Stimulated activated CD4-positive, alpha-beta T cell treated with anti-CD3 and anti-CD28 coated beads, Interleukin-1b, Interleukin-23, amount 100 ng/mL, for 1 hour (primary cell): ENCODE measurements at places on chromosomes 1 and 21.

DNA sequence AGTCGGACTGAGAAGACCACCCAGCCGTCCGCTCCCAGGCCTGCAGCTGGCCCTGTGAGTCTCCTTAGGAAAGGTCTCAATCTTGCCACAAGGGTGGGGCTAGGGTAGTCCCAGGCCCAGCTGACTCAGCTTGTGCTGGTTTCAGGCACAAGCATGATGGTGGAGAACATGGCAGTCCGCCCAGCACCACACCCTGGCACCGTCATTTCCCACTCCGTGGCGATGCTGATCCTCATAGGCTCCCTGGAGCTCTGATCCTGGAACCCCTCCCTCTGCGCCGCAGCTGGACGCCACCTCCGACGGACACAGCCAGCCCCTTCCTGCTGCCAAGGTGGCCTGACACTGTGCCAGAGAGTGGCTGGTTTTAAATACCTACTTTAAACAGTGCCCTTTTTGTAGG lies 10.7 kb downstream of the TMEM81 start:
- DNase-seq = no peak

- peak; percentile 14 for DNase-seq
These were observed 30.5 kb downstream of the MROH7 start for GRCh38 chr1:54671985-54672608.

DNA sequence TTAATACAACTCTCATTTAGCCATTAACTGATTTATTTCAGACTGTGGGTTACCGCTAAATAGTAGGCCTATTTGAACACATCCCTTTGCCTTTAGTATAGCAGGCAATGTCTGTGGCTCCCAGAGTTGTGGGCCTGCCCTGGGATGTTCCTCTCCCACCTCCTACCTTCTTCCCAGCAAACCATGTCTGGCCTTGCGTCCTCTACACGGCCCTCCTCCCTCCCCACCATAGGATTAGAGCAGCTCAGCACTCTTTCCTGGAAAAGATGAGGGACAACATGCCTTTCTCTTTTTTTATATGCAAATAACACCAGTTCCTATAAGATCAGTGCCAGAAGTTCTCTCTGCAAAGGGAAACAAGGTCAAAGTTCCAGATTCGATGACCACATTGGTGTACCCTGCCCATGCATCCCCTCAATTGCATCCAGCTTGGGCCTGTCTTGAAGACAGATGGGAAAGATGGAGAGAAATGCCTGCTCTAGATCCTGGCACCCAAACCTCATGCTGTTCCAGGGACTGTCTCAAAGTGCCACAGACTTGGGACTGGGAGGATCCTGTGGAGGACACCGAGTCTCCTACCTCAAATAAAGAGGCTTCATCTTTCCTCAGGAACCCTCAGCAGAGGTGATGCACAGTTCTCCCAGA lies 57.2 kb downstream of the CD46 start:
- no peak for DNase-seq

- DNase-seq = no peak
These were observed 36.3 kb downstream of the TMEM51 start for GRCh38 chr1:15189692-15190370.

DNA sequence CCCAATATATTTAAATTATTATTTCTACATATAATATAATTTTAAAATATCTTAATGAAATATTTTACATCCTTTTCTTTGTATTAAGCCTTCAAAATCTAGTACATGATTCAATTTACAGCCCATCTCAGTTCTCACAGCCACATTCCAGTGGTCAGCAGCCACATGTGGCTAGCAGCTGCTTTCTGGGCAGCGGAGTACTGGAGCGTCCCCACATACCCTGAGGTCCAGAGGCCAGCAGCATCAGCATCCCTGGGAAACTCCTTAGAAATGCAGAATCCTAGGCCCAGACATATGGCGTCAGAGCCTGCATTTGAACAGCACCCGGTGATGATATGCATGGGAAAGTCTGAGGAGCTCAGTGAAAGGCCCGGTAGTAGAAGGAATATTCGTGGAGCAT lies 8.6 kb upstream of the LHX4 start:
- DNase-seq = no peak

GRCh38 chr1:9027307-9027706 lies 1.1 kb upstream of the SLC2A7 start:
- DNase-seq = no peak

- no peak for DNase-seq
These were observed 93.9 kb downstream of the NR5A2 start for GRCh38 chr1:200121421-200121820.

GRCh38 chr1:160092366-160093068 lies 5.9 kb downstream of the IGSF8 start:
- no peak for DNase-seq

DNA sequence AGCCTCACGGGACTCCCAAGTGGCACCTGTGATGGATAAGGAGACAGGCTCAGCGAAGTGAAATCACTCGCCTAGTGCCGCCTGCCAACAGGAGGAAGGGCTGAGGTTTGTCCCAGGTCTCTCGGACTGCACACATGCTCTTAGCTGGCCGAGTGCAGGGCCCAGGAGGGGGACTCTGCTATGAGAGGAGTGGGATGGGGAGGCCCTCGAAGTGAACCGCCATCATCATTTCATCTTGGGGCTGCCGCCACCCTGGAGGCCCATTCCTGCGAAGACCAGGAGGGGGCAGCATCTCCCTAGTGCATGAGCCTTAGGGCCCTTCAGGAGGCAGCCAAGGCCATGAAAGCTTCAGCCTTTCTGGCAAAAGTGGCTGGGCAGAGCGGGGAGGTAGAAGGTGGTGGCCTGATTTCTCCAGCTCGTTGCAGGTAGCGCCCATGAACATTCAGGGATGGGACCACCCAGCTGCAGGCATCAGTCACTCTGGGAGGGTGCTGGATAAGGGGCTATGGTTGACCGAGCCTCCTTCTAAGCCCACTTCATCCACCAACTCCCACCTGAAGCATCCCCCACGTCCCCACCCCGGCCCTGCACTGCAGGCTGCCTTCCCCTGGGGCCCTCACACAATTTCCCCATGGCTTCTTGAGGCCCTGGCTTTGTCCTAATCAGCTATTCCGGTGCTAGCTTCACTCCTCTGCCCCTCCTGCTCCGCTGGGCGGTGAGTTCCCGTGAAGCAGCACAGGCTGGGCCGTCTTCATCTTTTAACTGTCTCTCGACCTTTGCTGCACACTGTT lies 17.2 kb upstream of the RASSF5 start:
- peak; percentile 73 for DNase-seq

DNA sequence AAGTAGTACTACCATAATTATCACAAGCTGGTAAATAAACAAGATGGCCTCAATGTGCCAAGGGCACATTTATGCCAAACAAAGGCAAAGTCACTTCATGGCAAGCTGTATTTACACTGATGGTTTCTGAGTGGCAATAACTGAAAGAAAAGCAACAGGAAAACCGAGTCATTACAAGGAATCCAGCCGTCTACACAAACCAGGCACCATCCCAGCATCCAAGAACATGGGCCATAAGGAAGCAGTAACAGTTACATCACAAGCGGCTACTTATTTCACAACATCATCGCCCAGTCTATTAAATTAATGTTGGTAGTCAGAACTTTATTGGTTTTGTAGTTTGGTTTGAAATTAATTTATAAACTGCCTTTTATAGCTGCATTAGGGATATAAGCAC lies 214.2 kb downstream of the RERE start:
- DNase-seq = no peak

GRCh38 chr1:109060707-109061106 lies 15.1 kb downstream of the TAF13 start:
- no peak for DNase-seq

DNA sequence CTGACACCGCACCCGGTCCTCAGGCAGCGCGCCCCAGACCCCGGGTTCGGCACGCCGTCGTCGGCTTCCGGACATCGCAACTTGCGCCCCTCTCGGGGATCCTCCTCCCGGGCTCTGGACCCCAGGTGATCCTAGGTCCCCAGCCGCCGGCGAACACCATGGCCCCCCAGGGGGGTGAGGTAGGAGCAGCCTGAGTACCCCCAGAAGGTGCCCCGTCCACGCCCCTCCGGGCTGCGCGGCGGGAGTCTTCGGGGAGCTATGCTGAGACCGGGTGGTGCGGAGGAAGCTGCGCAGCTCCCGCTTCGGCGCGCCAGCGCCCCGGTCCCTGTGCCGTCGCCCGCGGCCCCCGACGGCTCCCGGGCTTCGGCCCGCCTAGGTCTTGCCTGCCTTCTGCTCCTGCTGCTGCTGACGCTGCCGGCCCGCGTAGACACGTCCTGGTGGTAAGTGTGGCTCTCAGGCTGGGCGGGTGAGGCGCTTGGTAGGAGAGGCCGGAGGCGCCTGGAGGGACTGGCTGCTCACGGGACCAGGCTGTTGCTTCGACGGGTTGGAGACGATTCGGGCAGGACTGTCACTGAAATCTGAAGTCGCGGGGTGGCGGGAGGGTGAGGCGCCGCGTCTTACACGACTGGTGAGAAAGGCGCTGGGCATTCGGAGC lies 367 bp downstream of the WNT2B start:
- DNase-seq = no peak

DNA sequence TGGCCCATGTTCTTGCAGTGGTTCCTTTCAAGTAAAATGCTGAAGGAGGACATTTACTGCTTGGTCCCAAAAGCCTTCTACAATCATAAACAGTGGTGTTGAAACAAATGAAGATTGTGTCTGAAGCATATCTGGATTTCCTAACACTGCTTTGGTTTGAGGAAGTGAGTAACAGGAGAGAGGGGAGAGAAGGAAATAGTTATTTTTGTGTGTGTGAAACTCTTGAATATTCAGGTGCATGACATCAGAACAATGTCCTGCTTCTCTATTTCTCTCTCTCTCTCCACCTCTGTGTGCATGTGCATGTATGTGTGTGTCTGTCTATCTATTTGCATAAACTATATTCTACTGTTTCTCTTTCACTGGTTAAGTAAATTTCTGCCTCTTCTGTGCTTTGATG lies 61.4 kb upstream of the TNFSF18 start:
- no peak for DNase-seq

- DNase-seq = no peak
These were observed 20.3 kb upstream of the ARF1 start for GRCh38 chr1:228062085-228062791.

GRCh38 chr21:32083197-32083596 lies 195.7 kb downstream of the MIS18A start:
- no peak for DNase-seq

DNA sequence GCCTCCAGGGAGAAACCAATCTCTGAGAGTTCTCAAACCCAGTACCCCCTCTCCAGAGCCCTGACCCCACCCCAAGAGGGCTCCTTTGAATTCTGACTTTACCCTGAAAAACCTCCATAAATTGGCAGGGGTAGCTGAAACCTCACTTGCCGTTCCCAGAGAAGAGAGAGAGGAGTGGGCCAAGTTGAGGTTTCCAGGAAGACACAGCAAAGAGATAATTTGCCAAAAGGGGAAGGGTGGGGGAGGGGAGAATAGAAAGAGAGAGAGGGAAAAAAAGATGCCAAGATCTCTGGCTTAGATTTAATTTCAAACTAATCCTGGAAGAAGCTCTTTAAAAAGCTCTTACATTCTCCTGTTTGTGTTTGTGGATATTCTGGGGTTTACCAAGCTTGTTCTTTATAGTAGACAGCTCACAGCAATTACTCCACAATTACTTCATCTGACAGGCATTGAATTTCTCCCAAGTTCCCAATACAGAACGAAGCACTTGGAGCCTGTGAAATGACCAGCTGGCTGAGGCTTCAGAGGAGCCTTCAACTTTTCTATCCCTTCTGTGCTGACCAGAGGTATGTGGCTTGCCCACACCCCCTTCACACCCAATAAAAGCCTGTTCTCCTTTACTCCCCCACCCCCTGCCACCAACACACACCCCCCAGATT lies 1.1 kb upstream of the GRHL3 start:
- DNase-seq = no peak

GRCh38 chr1:212060632-212061472 lies 25.3 kb downstream of the DTL start:
- no peak for DNase-seq

DNA sequence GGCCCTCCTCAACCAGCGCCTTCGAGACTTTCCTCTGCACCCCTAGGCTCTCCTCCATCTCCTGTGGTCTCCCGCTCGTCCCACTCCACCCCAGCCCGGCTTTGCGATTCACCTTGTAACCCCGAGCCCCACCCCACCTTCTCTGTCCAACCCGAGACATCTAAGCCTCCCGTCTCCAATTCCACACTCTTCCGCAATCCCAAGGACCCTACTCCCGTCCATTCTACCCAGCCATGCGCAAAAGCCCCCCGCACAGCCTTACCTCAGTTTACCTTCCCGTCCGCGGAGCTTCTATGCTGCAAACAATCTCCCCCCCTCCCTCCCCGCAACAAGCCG lies 174 bp downstream of the SH3BP5L start:
- no peak for DNase-seq

DNA sequence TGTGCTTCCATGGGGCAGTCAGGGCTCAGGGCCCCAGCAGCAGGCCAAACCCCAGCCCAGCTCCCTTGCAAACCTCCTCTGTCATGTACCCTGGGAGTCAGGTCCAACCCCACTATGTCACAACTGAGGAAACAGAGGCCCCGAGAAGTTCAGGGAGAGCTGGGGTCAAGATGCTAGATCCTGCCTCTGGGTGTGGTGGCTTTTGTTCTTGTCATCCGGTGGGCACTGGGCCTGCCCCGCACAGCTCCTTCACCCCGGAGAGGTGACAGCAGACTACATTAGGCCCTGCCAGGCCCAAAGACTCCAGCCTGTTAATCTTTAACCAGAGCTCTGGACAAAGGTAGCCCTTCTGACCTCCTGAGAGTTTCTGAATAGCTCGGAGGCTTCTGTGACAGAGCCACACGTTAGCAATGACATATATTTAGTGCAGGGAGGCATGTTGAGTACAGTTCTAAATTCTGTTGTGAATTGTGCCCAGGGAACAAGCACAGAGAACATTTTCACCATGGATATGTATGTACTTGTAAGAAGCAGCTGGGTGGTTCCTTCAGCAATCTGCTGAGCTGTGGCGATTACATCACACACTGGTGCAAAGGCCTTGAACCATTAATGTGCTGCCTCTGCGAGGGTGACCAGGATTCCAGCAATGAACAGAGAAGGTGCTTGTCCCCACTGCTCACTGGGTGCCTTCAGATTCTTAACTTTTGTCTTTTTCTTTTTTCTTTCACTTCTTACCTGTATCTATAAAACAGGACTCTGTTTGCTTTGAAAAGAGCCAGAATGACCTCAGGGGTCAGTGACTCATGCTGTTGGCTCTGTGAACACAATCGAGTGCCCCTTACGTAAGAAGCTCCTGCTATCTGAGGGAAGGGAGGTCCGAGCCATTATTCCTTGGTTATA lies 102.8 kb downstream of the RHOU start:
- DNase-seq = no peak
